Stimulated activated CD8-positive, alpha-beta memory T cell treated with anti-CD3 and anti-CD28 coated beads, Interleukin-15, amount 100 ng/mL, for 1 hour (primary cell): ENCODE measurements at places on chromosomes 2 and 18.

DNA sequence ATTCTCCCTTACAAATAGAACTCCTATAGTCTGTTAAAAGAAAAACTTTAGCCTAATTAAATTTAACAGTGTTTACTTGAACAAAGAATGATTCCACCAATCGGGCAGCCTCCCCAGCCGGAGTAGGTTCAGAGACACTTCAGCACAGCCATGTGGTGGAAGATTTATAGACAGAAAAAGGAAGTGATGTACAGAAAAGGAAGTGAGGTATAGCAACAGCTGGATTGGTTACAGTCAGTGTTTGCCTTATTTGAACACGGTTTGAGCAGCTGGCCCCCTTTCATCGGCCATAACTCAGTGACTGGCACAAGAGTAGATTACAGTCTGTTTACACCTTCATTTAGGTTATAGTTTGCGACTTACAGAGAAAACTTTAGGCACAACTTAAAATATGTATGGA lies 2.1 kb upstream of the SKA1 start:
- DNase-seq, result no peak

DNA sequence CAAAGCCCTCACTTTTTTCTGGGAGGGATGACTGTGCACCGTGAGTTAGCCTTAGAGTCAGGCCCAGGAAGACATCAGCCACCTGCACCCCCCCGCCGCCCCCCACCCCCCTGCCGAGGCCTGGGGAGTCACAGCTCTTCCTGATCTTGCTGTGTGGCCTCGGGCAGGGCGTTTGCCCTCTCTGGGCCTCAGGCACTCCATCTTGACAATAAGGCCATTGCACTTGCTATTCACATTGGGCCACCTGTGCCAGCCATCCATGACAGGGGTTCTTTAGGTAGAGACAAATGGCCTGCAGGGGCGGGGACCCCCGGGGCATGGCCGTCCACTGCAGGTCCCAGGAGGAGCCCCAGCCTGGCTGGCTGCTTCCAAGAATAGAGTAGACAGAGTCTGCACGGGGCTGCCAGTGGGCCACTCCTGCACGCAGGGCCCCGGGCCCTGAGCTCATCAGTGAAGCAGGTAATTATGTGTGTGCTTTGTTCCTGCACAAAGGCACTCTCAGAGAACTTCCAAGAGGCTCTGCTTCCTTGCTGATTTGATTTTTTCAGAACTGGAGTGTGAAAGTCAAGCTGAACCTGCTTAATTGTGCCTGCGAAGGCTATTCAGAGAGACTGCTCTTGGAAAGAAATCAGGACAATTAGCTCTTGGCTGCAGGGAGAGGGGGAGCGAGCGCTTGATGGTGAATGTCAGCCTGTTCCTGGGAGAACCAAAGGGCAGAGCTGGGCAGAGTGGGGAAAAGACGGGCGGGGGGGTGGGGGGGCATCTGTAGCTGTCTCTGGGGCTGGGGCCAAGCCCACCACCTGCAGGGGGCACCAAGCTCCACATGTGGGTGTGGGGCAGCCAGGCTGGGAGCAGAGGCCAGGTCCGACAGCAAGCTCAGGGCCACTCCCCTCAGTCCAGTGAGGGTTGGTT lies 40.3 kb downstream of the RRM2 start:
- DNase-seq, result no peak

GRCh38 chr2:18520451-18521425 lies 39.7 kb downstream of the RDH14 start:
- peak; percentile 64 for DNase-seq

DNA sequence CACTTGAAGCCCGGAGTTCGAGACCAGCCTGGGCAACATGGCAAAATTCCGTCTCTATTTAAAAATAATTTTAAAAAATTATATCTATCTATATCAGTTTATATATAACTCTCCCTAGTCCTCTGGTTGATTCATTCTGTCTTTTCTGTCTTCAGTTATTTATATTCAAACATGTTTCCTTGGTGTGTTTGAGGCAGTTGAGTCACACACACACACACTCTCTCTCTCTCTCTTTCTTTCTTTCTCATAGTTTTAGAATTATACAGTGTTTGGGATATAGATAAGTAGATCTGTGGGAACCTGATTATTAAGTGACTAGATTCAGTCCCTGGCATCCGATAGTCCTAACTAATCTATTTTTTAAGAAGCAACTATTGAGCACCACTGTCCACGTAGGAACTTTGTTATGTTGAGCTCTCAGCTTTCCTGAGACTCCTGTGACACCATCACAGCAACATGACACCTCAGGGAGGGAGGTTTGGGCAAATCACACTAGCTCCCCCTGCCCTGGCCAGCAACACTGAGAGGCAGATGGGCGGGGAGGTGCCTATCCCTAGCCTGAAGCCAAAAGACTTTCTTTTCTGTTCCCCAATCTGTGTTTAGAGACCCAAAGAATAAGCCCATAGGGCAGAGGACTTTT lies 482.7 kb downstream of the DLGAP1 start:
- no peak for DNase-seq

DNA sequence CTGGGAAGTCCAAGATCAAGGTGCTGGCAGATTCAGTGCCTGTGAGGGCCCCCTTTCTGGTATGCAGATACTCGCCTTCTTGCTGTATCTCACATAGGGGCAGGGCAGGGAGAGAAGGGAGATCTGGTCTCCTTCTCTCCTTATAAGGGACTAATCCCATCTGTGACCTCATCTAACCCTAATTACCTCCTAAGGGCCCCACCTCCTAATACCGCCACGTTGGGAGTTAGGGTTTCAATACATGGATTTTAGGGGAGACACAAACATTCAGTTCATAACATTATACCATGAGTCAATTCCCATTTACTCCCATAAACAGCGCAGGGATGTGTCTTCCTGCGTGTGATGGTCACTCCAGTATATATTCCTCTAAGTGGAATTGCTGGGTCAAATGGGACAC lies 73.8 kb upstream of the TXNDC2 start:
- no peak for DNase-seq

GRCh38 chr2:105751272-105751671 lies 6.6 kb downstream of the NCK2 start:
- no peak for DNase-seq

DNA sequence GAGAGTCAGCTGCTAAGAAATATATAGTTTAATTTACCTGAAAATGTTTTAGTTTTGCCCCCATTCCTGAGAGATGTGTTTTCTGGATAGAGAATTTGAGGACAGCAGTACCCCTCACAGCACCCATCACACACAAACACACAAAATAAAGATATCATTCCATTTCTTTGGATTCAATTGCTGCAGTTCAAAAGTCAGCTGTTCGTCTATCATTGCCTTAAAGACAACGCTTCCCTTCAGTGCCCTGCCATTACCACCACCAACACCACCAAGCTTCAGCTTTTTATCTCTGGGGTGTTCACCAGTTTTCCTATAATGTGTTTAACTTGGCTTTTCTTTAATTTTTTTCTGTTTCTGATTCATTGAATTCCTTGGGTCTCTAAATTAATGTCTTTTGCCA lies 49.7 kb downstream of the RDH14 start:
- no peak for DNase-seq

- no peak for DNase-seq
Measured at GRCh38 chr2:128371248-128371630, 52.6 kb upstream of the HS6ST1 start.

DNA sequence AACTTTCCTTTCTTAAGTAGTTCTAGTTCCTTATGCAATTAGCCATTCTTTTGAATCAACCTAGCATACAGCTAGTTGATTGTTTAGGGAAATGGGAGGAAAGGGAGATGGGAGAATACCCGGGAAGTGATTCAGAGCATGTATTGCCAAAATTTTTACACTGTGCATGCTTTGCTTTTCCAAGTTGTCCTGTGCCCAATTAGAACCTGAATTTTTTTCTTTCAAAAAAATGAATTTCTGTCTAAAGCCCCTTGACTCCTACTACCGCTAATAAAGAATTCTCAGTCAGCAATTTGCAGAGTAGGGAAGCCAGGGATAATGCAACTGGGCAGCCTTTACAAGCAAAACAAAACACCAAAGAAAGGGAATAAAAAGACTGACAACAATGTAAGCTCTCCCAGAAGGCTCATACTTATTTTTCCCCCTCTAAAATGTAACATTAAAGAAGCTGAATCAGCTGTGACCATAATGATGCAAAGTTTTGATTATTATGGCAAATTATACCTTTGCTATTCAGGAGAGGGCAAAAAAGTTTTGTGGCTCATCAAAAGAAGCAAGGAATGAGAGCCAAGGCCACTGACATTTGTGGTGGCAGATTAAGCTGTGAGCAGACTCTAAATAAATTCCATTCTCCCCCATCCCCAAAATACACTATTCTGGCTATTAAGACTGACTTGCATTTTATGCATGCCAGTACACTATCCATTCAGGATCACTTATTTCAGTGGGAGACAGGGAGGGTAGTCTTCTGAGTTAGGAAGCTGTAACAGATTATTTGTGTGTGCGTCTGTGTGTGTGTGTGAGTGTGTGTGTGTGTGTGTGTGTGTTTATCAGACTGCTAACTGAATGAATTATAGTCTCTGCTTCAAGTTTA lies 174.3 kb downstream of the ERBB4 start:
- DNase-seq, result no peak

GRCh38 chr2:62787386-62787785 lies 81.9 kb downstream of the EHBP1 start:
- no peak for DNase-seq

GRCh38 chr18:8333961-8334360 lies 275.3 kb upstream of the RAB12 start:
- DNase-seq, result no peak
